ENCODE measurements at places on chromosomes 5 and 9. TPM values are rescaled to one million over a fixed set of nuclear protein-coding genes. Genes with fewer than 3 reads are reported as not detected.

The SGCD gene
- not detected for total RNA-seq

DNA sequence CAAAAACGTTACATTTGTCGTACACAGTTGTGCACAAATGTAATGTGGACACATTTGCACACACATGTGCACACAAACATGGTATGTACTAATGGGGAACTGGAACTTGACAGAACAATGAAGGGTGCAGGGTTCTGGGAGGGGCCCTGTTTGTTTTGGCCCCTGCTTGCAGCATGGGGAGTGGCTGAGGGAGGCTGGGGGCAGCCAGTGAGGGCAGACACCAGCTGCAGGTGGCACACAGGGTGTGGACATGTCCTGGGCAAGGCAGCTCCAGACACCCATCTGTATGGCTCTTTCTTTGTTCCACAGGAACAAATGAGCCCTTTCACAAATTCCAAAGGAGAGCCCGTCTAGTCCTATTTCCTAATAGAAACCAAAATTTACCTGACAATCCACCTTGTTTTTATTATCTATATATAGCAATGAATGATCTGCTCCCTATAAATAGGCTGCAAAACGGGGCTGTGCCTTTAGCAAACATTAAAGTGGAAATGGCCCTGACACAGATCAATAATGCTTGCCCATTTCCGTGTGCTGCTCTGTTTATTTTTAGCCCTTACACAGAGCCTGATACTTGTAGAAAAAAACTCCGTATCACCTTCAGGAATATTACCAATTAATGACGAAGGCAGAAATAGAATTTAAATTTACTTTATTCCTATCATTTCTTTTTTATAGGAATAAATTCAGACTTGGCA is 26.4 kb downstream of the MARCHF3 start:
- no peak for DNase-seq

- no peak for DNase-seq
Observed at GRCh38 chr9:121266906-121267650, 884 bp upstream of the GSN start.

The FBLL1 gene
- total RNA-seq = 0.19 TPM

DNA sequence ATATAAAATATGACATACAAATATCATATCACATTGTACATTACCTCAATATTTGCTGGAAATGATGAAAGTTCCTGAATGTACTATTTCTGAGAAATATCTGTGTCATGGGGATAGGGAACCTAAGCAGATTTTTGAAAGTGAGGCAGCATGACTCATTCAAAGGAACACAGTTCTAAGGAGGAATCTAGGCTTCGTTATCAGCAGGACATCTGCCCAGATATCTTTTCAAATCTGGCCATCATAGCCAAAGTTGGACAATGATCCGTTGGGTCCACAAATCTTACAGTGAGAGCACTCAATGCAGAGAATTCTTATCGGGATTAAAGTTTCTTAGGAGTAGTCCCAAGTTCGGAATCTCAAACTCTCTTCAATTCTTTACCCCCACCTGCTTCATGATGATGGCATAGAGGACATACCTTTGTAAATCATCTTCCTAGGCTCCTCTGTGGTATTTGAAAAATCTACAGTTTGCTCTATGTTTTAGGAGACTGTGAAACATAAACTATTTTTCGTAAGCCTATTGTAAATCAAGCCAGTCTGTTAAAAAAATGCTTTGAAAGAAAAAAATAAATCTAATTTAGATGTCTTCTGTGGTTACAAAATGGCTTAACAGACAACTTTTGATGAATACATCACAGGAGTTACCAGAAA is 29.4 kb upstream of the ALDH1A1 start:
- DNase-seq = no peak
